ENCODE measurements at places on chromosomes 4 and X. TPM values are rescaled to one million over a fixed set of nuclear protein-coding genes. Genes with fewer than 3 reads are reported as not detected.

DNA sequence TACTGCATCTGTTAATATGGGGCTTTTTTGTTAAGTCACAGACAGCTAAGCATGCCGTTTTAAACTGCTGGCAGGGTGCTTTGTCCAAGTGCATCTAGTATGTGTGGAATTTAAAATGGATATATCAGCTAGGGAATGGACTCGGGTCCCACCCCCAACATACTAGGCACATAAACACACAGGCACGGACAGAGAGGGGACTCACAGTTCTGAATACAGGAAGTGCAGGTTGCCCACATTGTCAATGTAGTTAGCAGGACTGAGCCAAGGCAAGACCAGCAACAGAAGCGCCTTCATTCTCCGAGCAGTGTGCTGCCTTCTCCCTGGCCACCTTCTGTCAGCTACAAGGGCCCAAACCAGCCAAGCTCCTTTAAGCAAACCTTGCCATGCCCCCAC is 33.6 kb downstream of the LNX1 start:
- no peak for DNase-seq

DNA sequence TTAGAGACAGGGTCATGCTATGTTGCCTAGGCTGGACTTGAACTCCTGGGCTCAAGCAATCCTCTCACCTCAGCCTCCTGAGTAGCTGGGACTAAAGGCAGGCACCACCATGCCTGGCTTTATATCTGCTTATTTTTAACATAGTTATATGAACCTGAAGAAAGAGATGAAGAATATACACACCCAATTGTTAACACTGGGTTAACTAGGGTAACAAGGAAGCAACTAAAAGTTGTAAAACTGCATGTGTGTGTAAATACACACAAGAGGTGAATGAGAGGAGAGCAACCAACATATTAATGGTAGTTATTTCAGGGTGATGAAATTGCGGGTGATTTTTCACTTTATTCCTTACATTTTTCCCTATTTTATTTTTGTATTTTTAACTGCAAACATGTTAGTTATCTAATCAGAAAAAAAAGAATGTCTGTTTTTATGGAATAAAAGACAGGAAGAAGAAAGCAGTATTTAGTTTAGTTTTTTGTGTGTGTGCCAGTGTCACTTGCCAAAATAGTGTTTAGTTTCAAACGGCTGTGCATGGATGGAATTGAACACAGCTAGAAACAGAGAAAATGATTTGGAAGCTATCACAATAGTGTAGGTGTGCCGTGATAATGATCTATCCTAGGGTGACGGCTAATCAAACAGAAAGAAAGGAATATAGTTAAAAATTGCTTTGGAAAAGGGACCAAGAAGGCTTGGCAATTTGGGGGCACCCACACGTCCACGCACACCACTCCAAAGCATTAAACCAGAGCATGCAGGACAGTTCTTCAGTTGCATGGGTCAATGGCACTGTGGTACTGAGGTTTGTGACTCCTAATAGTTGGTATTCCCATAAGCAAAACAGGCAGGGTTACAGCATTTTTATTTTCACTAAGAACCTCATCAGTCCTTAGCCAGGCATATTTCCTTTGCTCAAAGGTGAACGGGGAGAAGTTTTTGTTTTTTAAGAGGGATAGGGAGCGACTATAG is 89.1 kb upstream of the KLHL13 start:
- no peak for DNase-seq

- no peak for DNase-seq
Observed at GRCh38 chrX:14509325-14510057, 19.8 kb upstream of the GLRA2 start.

- DNase-seq, result no peak
Observed at GRCh38 chr4:5143940-5144339, 92.7 kb downstream of the STK32B start.

DNA sequence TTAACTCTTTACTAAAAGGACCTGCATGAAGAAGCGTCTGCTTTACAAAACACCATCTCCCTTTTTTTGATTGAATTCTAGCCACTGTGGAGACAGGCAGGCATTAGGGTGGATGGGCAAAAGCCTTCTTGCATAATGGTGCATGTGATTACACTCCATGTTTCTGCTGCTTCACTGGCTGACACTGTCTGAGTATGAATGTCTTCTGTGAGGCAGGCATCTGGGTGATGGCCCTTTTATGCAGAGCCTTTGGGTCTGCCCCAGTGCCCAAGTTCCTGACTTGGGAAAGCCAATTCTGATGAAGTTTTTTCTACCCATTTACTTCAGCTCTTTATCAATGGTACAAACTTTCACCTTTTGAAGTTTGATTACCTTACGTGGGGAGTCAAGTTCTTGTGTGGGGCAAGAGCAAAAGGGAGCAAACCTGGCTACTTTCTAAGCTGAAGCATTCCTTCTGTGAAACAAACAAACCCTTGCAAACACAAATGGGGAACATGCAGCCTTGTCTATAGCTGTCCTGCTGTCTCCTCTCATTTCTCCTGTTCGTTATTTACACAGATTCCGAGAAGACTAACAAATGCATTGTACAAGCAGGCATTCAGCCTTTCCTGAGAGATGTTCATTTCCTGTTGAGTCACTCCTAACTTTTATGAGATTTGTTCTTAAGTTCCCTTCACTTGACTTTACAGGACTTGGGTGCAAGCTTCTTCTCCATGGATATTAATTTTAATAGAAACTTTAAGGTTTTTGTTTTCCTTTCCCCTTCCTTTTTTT is 301.9 kb downstream of the TLL1 start:
- DNase-seq, result no peak

The MEPE gene
- not detected for total RNA-seq

The SYNPO2 gene
- total RNA-seq, result 316 TPM
